NCI-H2081 treated with DMSO at 0.1 percent for 48 hours (cell line): ENCODE measurements at places on chromosomes 11 and 22.

- DNase-seq, result no peak
These were observed 177.3 kb upstream of the SORL1-AS1 start for GRCh38 chr11:121630041-121630440.

- no peak for DNase-seq
These were observed 1038.5 kb downstream of the NTM start for GRCh38 chr11:132408877-132409276.

- DNase-seq, result no peak
These were observed 423.0 kb downstream of the DYNC2H1 start for GRCh38 chr11:103532133-103532788.

DNA sequence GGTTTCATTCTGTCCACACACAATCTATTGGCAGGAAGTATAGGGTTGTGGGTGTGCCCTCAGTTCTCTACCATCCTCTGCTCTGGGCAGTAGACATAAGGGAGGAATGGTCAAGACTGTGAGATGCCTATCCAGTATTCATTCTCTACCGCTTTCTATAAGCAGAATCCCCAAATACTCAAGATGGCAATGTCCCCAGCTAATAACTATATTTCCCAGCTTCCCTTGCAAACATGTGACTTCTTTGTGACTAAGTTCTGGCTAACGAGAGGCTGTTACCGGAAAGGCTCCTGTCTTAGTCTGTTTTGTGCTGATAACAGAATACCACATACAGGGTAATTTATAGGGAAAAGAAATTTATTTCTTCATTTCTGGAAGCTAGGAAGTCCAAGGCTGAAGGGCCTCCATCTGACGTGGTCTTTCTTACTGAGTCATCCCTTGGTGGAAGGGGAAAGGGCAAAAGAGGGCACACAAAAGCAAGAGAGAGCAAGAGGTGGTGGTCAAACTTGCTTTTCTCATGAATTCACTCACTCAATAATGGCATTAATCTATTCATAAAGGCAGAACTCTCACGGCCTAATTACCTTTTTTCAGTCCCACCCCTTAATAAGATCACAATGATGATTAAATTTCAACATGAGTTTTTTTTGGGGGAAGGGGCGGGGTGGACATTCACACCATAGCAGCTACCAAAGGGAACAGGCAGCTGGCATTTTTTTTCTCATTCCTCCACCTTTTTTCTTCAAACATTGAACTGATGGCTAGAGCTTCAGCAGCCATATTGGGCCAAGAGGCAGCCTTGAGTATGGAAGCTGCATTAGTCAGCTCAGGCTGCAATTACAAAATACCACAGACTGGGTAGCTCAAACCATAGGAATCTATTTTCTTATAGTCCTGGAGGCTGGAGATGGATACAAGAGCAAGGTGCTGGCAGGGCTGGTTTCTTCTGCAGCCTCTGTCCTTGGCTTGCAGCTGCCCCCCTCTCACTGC, 109.7 kb upstream of the OR9Q1 start:
- no peak for DNase-seq

DNA sequence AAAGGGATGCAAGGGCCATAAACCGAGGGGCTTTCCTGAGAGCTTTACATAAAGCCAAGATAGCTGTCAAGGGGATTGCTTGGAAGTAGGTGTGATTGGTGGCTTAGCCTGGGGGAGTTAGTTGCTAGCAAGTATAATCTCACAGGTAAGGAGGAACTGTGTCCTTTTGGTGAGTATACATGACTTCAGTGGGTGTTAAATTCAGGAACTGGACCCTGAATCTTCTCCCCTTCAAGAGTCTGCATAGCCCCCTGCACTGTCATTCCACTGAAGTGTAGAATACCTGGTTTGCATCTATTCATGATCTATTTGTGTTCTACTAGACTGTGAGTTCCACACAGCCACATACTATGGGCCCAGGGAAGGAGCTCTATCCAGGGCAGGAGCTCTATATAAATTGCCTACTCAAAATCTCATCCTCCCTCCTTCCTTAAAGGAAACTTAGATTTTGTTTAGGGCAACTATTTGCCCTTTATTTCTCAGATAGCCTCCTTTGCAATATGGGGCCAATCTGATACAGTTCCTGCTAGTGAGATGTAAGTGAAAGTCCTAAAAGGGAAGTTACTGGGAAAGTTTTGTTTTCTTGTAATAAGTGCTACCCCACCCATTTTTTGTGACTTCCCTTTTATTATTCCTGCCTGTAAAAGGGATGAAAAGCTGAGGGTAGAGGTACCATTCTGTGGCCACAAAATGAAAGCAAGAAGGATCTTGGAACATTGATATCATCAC, 120.5 kb downstream of the PGR start:
- no peak for DNase-seq

DNA sequence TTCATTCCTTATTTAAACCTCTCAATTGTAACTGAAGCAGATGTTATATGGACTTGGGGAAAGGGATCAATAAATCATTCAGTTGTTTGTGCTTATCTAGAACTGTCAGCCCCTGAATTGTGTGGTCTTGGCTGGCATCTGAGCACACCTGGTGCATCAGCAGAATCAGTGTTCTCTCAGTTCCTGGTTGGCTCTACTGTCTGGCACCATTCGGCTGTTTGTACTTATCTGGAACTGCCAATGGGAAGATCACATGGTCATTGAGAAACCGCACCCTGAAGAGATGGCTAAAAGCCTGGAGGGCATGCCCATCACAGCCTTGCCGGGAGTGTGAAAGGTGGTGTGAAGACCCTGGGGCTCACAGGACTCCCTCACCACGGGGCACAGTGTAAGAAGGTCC, 37.1 kb upstream of the EHF start:
- DNase-seq, result no peak
